Stimulated activated CD4-positive, alpha-beta T cell treated with anti-CD3 and anti-CD28 coated beads, Interleukin-1b, Interleukin-23, amount 100 ng/mL, for 24 hours (primary cell): ENCODE measurements at places on chromosomes 7 and 10.

GRCh38 chr10:123741711-123742110 is 75.6 kb downstream of the GPR26 start:
- no peak for DNase-seq

DNA sequence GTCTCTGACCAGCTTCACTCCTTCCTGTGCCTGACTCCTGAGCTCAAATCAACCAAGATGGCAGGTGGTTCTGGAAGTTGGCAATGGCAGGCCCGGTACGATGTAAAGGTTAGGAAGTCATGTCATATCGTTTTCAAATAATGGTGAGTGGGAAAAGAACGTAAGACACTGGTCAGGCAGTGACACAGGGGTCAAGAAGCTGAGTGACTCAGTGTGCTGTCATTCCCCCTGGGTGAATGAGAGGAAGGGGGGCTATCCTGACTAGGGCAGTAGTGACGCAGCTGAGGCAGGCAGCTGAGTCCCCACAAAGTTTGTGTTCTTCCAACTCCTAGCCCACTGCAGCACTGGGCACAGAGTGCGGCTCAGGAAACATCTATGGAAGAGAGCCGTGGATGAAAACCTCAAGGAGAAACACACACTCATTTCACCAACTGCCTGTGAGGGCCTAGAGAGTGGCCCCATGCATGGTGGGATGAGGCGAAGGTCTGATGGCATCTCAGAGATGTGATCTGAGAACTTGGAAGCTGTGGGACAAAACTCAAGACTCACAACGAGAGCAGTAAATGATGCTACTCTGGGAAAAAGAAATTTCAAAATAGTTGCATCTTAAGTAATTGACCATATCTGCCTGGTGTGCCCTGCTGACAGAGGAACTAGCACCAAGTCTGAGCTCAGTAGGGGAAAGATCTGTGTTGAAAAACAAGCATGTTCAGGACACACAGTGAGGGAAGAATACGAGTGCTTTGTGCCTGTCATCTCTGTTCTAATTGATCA is 23.2 kb downstream of the CREB3L2 start:
- no peak for DNase-seq

DNA sequence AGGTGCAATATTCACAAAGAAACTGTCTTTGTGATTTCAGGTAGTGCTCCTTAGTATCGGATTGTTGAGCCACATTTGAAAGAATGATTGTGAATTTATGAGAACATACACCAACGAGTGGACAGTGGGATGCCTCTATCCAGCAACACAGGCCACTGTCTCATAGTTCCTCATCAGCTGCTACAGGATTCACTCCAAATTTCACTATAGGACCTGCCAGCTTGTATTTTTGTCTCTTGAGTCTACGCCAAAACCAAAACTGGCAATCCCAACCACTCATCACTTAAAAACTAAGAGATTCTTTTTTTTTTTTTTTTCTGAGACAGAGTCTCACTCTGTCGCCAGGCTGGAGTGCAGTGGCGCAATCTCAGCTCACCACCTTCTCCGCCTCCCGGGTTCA is 964.5 kb downstream of the CNTNAP2 start:
- DNase-seq: no peak

GRCh38 chr7:81430150-81430549 is 339.7 kb downstream of the HGF start:
- no peak for DNase-seq

DNA sequence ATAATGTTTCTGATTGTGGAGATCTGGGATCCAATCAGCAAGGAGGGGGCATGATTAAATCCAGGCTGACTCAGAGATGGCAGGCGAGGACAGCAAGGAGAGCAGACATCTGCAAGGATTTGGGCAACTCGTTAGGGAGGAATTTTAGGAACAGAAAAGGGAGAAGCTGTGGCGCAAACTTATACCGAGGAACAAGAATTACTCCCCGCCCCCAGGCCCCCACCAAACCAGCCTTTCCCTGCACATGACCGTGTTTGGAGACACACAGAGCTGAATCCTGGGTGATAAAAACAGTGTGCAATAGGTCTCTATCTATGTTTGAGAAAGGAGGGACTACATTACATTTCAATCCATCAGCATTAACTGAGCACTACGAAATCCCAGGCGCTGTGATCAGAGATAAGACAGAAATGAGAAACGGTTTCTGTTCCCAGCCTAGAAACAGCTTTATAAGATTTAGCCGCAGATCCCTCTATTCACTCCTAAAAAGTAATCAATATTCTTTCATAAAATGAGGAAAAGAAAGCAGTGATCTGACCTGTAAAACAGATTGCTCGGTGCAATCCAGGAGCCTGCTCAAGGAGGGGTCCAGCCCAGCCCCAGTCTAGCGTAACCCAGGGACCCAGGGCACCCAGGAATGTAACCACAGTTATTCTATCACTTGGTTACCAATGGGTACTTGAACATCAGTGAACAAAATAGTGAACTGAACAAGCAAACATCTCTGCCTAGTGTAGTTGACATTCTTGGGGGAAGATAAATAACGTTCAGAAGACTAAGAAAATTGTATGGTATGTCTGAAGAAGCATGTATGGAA is 37.2 kb upstream of the RAPGEF5 start:
- no peak for DNase-seq

GRCh38 chr7:100077205-100077604 is 4.3 kb downstream of the ZNF3 start:
- no peak for DNase-seq

GRCh38 chr10:95240811-95241210 is 46.8 kb downstream of the ACSM6 start:
- DNase-seq: no peak

DNA sequence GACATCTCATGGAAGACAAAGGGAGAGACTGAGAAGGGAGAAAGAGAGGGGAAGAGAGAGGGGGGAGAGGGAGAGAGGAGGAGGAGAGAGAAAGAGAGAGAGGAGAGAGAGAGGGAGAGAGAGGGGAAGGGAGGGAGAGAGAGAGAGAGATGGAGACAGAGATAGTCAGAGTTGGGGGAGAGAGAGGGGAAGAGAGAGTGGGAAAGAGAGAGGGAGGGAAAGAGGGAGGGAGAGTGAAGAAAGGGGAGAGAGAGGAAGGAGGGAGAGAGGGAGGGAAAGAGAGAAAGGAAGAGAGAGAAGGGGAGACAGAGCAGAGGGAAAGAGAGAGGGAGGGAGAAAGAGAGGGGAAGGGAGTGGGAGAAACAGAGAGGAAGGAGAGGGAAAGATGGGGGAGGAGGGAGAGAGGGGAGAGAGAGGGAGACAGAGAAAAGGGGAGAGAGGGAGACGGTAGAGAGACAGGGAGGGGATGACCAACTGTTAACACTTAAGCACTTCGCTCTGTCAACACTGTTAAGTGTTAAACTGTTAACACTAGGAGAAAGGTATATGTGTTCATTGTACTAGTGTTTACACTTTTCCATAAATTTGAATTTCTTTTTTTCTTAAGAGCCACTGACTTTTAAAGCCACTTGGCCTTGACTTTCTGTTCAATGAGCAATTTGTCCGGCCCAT is 21.8 kb upstream of the SDK1 start:
- DNase-seq: no peak

- DNase-seq: no peak
Observed at GRCh38 chr10:33869028-33869427, 534.6 kb upstream of the NRP1 start.

GRCh38 chr7:8261711-8262695 is at the start of gene ICA1:
TSS of gene ICA1 (minus strand) at chr7:8262167. CDS start at chr7:8235926, 26,241 bp downstream.
- no peak for DNase-seq

DNA sequence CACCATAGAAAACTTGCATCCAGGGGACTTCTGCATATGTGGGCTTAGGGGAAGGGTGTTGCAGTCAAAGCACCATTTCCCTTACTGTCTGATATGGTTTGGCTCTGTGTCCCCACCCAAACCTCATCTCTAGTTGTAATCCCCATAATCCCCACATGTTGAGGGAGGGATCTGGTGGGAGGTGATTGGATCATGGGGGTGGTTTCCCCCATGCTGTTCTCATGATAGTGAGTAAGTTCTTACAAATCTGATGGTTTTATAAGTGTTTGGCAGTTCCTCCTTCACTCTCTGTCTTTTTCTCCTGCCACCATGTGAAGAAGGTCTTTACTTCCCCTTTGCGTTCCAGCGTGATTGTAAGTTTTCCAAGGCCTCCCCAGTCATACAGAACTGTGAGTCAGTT is 177.4 kb downstream of the ADK start:
- no peak for DNase-seq

DNA sequence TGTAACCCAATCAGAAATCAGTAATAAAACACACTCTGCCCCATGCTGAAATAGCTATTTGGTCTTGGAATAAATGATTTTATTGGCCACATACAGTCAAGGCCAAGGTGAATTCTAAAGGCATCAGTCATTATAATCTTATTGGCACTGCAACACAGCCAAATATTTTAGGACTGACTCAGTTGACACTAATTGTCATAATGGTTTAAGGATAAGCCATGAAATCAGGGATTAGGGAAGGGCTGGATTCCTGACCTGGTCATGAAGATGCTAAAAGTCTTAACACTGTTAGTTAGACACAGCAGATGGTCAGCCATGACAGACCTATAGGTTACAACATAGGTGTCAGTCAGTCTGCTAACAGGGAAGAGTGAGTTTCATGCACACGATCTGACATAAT is 330.3 kb upstream of the NPSR1 start:
- DNase-seq: no peak

- DNase-seq: no peak
Observed at GRCh38 chr10:89115876-89116627, 91.1 kb downstream of the CH25H start.

DNA sequence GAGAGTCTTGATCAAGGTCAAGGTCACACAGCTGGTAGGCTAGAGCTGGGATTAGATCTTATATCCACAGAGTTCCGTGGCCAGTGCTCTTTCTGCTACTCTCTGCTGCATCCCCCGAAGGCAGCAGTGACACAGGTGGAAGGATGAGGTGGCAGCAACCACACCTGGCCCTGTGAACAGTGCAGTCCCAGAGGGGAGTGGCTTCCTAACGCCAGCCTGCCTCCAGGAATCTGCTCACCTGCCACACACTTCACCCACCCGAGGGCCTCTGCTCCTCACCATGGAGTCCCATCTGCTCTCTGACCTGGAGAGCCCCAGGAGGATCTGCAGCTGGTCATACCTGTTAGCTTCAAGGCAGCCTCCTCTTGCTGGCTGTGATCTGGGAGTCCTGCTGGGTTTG is 484.2 kb downstream of the PLXNA4 start:
- no peak for DNase-seq

DNA sequence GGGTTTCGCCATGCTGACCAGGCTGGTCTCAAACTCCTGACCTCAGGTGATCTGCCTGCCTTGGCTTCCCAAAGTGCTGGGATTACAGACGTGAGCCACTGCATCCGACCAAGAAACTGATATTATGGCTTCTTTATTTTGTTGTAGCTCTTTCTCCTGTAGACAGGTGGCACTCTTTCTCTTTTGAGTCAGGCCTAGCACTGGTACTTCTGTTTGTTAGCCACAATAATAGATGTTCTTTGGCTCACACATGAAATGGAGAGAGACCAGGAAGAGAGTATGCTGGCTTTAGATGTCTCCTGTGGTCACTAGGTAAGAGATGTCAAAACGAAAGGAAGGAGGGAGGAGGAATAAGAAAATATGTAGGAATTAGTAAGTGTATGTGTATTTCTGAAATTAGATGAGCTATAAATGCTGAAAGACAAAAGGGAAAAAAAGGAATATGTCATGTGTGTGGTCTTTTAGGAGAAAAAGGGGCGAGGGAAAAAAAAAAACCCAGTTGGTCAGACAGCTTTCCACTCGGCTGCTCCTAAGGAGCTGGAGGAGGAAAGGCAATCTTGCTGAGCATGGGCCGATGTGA is 78.7 kb downstream of the CLEC2L start:
- no peak for DNase-seq

- no peak for DNase-seq
Observed at GRCh38 chr7:22997871-22998518, 15.9 kb downstream of the HYCC1 start.
